NCI-H1930 (cell line): ENCODE measurements at places on chromosomes 1 and 21.

DNA sequence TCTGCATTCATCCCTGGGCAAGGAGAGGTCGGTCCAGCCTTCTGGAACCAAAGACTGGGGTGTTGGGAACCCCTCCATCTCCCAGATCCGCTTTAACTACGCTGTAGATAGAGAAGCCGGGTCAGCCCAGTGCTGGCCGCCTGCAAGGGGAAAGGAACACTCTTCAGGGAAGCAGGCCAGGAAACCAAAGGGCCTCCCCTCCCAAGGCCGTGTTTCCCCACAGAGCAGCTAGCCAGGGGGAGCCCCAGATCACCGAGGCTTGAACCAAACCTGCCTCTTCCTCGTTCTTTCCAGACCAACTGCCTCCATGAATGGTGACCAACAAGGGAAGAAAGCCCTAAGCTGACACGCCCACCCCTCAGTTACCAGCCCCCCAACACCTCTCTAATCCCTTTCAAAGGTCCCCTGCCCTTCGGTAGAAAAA lies 1.2 kb upstream of the CHD5 start:
- DNase-seq = no peak

DNA sequence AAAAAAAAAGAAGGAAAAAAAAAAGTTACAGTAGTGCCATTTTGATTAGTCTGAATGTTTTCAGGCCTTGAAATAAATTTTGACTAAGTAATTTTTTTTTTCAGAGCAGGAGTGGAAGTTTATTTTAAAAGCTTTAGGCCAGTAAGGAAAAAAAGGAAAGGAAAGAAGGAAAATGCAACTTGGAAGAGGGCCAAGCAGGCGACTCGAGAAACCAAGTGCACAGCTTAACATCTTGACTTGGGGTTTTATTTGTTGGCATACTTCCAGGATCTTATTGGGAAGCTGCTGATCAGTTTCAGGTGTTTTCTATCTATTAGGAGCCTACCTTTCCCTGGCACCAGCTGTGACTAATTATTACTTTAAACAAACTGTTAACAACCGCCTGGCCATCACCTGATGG lies 41.7 kb downstream of the ATF3 start:
- DNase-seq = no peak

GRCh38 chr1:24193046-24193445 lies 6.0 kb upstream of the IFNLR1 start:
- DNase-seq = no peak

DNA sequence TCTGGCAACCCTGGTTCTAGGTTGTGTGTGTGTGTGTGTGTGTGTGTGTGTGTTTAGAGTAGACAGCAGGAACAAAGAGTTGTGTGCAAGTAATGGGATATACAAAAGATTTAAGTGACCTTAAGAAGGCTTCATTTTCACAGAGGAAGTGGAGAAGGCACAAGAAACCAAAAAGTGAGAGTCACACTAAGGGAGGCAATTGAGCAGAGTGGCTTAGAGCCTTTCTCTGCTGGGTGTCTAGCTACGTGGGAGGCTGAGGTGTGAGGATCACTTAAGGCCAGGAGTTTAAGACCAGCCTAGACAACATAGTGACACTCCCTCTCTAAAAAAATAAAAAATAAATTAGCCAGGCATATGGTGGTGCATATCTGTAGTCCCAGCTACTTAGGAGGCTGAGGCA lies 44.4 kb upstream of the HAO2 start:
- DNase-seq = no peak

DNA sequence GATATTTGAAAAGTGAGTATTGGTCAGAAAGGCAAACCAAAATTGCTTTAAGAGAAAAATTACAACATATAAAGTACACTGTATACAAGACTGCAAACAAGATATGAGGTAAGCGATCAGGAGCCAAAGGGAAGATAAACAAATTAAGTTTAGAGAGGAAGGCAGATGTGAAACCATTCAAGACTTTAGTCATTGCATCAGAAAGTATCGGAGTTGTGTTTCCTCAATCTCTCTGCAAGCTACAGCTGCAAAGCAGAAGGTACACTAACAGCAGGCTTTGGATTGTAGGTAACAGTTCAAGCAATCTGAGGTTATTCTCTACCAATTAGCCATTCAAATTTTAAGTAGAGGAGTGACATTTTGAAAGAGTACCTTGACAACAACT lies 21.3 kb upstream of the TLCD4 start:
- no peak for DNase-seq

DNA sequence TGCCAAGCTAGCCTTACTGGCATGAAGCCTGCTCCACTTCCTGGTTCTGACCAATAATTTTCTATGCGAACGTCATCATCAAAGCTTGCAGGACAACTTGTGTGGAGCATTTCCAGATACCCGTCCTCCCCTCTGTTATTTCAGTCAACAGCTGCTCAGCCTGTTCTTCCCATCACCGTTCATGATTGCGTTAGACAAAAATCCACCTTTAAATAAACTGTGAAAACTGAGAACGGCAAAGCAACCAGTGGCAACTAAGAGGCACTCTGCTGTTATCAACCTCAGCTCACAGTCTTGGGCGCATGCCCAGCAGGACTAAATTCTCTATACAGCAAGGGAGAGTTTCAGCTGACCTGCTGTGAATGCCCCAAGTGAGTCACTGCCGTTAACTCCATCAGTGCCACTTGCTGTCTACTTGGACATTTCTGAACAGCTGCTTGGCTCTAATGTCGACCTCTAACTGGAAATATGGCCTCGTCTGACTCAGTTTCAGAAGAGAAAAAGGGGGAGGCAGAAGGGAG lies 207.4 kb upstream of the RUNX1 start:
- no peak for DNase-seq

DNA sequence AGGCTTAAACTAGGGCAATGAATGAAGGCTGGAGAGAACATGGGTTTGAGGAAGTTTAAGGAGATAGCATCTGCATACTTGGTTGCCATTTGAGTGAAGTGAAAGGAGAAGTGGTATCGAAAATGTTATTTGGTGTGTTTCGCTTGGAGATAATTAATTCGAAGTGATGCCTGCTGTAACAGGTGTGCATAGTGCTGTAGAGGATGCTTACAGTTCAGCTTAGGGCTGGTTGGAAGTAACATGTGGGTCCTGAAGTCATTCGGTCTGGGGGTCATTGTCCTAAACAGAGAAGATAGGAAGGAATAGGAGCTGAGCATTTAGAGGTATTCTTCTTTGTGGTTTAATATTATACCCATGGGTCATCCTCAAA lies 301 bp upstream of the NUDT17 start:
- no peak for DNase-seq

DNA sequence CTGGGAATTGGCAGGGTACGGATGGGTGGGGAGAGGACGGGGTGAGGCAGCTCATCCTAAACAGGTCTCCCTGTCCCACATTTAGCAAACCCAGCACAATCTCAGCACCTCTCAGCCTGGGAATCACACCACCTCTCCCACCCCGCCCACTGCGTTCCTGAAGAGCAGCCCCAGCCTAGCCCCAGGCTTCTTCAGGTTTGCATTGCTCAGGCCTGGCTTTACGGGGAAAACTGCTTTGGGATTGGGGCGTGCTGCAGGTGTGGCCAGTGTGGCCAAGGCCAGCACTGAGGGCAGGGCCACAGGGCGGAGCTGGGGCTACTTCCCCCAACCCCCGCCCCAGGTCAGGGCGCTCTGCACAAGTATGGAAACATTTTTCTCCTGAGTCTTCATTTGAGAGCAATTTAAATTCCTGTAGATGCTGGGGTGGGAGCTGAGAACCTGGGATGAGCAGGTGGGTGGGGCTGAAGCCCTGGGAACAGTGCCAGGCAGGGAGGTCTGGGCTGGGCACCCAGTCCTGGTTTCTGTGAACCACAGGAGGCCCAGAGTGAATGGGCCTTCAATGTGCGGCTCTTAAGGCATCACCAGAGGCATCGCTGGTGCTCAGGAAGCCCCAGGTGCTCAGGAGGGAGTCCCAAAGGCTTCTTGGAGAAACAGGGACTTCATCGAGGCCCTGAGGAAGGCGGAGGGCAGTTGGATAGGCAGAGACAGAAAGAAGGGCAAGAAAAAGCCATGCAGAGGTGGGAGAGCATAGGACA lies 24.1 kb downstream of the TNNT2 start:
- DNase-seq = no peak

GRCh38 chr21:31284797-31285397 lies 59.2 kb downstream of the TIAM1 start:
- no peak for DNase-seq

DNA sequence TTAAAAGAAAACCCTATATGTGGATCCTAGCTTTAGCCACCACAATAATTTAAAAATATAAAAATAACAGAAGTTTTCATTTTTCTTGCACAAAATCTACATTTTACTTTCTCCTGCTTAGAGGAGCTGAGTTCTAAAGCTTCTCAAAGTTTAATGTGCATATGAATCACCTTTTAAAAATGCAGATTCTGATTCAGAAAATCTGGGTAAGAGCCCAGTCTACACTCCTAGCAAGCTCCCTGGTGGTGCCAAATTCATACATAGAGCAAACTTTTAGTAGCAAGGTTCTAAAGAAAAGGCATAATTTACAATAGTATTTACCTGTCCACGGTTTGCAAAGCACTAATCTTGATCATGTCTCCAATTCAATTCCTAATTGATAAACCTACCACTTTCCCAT lies 19.3 kb downstream of the RSBN1 start:
- no peak for DNase-seq

DNA sequence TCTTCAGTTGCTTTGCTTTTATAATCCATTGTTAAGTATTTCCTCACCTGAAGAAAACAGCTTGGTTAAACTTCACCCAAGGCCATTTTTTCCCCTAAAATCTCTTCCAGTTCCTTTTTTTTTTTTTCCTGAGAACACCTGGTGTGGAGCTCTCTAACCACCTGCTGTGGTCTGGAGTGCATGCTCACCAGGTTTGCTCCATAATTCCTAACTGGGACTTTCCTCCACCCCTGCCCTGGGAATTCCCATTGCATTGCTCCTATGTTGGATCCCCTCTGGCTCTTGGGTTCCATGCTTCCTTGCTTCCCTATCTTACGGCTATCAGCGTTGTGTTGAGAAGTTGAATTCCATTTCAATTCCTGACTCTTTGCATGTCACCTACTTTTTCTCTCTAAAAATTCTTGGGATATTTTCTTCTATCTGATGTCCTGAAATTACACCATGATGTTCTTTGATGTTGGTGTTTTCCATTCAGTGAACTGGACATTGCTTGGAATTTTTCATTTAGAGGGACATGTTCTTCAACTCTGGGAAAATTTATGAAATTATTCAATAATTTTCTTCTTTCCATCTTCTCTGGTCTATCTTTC lies 19.6 kb upstream of the DYRK1A start:
- no peak for DNase-seq

GRCh38 chr1:158212320-158212719 lies 31.6 kb downstream of the CD1D start:
- no peak for DNase-seq

- no peak for DNase-seq
These were observed 48.3 kb upstream of the FCRL4 start for GRCh38 chr1:157646144-157646543.

- no peak for DNase-seq
These were observed 287.5 kb downstream of the LRRIQ3 start for GRCh38 chr1:73910466-73910865.

DNA sequence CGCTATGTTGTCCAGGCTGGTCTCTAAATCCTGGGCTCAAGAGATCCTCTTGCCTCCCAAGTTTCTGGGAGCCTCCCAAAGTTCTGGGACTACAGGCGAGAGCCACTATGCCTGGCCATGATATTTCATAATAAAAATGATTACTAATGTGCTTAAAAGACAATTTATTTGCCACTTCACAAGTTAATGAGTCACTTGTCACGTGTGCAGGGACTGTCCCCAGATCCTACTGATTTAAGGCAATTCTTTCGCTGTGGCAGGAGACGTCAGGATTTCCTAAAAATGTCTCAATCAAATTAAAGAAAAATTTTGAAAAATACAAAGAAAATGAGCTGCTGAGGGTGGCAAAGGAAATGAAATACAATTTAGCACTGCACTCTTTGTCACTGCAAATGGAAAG lies 43.5 kb downstream of the B3GALNT2 start:
- DNase-seq = no peak

- no peak for DNase-seq
These were observed 392.3 kb upstream of the ADAMTS5 start for GRCh38 chr21:27359141-27359540.

- no peak for DNase-seq
These were observed 1.9 kb downstream of the EPHX1 start for GRCh38 chr1:225811622-225812487.
